ENCODE measurements at places on chromosomes 4 and X.

- DNase-seq: no peak
These were observed 42.4 kb upstream of the SLC39A8 start for GRCh38 chr4:102387552-102388150.

DNA sequence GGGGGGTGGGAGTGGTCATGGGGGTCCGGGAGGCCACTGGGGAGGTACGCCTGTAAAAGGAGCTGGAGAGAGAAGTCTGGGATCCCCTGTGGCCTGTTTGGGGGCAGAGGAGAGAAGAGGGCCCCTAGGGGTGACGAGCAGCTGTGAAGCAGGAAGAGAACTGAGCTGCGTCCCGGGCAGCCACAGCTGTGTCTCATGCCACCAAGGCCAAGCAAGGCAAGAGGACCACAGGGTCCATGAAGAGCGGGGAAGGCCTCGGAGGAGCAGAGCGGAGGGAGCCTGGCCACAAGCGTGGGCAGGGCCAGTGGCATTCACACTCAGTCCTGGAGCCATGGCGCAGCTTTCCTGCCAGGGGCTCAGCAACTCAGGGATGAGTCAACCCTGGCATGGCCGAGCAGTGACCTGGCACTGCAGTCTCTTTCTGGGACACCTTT is 13.6 kb upstream of the NAT8L start:
- DNase-seq: no peak

DNA sequence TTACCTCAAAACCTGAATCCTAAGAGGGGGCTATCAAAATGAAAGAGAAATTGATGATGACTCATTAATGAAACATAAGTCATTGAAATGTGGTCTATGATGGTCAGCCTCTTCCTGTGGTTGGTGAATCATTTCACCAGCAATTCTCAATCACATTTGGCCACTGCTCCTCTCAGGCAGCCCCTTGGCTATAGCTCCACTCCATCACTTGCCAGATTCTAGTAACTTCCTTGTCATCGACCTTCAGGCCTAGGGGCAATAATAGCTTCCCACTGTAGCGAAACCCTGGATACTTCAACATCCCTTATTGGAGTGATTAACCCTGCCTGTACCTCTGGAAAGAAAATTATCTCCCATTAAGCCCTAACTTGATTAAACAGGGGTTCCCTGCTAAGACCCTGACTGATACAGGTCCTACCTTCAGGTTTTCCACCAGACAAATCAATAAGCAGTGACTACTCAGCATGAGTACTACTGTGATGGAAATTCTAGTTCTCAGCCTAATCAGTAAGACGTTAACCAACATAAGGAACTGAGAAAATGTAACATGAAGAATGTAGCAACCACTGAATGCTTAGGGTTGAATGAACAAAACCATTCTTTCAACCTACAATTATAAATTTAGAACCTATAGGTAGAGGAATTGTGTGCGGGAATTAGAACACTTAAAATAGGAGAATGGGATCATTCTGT is 30.4 kb downstream of the ADH7 start:
- peak; percentile 29 for DNase-seq

DNA sequence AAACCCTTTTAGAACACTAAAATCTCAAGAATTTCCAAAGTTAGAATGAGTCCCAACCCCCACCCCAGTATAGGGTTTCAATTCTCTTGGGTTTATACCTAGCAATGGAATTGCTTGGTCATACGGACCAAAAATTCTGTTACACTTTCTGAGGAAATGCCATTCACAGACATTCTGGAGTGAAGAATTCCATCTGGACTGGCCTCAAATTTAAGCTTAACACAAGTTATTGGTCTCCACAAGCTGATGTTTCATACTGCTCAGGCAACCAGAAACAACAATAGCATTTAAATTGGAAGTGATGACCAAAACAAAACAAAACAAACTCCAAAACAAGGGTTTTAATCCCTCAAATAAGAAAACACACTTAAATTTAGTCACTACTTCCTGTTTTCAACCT is 51.1 kb downstream of the GPC4 start:
- DNase-seq: no peak

DNA sequence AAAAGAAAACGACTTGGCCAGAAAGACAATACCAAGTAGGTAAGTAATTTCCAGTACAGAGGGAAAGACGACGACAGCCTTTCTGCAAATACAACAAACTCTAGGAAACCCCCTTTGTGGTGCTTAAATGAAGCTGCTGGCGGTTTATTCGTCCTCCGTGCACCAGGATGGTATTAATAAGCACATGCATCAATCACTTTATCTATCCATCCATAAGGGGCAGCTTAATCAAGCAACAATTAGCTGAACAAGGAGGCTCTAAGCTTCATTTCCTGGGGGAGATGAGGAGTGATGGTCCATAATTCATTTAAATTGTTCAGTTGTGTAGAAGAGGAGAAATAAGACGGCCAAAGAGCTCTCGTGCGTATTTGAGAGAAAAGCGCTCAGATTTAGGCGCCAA is 26.2 kb downstream of the IRF2 start:
- DNase-seq: no peak

DNA sequence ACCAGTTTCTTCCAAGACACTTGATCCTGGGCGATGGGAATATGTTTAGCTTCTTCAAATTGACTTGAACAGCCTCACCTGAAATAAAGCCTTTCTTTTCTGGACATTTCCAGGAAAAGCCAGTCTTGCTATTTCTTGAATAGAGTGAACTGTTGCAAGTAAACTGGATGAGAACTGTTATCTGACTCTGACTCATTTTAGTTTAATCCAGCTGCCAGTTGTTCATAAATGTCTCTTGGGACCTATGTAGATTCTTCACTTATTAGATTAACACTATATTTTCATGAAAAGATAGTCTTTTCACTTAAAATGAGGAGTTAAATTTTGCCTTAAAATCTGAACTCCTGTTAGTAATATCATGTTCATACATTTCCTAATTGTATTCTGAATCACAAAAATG is 615.4 kb upstream of the GALNT7 start:
- DNase-seq: no peak

DNA sequence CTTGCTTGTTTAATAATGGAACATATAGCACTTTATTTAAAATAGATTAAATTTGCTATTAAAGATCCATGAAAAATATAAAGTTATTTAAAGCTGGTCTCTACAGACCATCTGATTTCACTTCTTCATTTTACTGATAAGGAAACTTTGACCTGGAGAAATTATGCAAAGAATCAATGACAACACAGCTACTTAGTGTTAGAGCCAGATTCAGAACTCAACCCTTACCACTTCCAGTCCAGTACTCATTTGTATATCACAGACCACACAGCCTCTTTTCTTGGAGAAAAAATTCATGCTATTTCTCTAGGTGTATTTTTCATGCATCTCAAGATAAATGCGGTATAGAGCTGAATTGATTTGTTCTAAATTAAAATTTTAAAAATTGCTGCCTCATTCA is 34.0 kb downstream of the WDFY3 start:
- no peak for DNase-seq

GRCh38 chr4:87005369-87005689 is 70.5 kb downstream of the AFF1 start:
- no peak for DNase-seq

DNA sequence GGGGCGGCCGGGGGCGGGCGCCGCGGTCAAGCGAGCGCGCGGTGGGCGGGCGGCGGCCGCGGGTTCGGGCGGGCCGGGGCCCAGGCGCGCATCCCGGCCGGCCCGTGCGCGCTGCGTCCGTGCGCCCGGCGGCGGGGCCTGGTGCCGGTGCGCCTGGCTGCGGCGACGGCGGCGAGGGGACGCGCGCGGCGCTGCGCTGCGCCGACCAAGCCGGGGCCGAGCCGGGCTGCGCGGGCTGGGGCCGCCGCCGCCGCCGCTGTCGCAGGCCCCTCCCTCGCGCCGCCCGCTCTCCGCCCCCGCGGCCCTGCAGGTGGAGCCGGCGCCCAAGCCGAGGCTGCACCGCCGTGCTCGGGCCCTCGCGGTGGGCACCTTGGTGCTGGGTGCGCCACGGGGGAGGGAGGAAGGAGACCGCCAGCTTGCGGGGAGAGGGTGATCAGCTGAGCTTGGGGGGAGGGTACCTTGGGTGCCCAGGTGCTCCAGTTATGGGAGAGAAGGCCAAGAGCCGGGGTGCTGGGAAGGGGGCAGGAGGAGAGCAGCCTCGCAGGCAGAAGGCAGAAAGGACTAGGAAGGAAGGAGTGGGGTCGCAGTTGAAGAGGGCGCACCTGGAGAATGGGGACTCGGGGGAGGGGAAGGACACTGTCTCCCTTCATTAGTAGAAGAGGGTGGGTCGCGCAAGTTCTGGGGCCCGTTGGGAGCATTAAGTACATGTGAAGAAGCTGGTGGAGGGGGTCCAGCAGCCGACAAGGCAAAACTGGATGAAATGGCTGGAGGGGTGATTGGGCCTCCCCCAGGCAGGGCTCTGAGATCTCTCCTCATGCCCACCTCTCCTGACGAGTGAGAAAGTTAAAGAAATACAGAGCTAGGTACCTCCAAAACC is at the start of gene PPP2R2C:
Gene PPP2R2C, minus strand, starts transcription at position 228 of the 877 bp plus-strand sequence. CDS start 385 bp downstream, outside the sequence.
- DNase-seq: no peak

GRCh38 chrX:63418211-63418610 is 67.1 kb upstream of the SPIN4 start:
- DNase-seq: no peak

GRCh38 chr4:78337244-78338020 is 214.1 kb upstream of the ANXA3 start:
- no peak for DNase-seq

DNA sequence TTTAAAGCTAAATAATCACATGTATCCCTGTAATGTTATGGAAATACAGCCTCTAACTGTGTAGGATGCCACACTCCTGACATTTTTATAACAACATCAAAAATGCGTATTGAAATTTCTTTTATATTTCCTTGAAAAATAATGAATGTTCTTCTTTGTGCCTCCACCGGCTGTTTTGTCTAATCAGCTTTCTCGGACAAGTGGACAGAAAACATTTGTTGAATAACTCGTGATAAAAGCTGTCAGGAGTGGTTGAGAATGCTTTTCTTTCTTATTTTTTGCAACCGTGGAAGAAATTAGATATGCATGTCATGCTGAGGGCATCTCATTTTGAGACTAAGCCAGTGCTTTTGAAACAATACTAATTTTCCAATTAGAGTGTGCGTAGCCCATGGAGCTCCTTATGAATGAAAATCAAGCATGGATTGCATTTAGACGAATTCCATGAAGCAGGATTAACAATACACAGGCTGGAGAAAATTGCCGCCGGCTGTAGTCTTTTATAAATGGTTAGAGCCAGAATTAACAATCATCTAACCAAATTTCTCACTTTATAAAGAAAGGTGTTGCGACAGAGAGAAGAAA is 614.5 kb upstream of the LCORL start:
- no peak for DNase-seq

- DNase-seq: no peak
These were observed 35.5 kb downstream of the OFD1 start for GRCh38 chrX:13770013-13770535.

GRCh38 chr4:52045028-52045427 is 6.1 kb upstream of the SPATA18 start:
- DNase-seq: no peak

GRCh38 chrX:4656419-4656818 is 943.0 kb upstream of the PRKX start:
- DNase-seq: no peak

DNA sequence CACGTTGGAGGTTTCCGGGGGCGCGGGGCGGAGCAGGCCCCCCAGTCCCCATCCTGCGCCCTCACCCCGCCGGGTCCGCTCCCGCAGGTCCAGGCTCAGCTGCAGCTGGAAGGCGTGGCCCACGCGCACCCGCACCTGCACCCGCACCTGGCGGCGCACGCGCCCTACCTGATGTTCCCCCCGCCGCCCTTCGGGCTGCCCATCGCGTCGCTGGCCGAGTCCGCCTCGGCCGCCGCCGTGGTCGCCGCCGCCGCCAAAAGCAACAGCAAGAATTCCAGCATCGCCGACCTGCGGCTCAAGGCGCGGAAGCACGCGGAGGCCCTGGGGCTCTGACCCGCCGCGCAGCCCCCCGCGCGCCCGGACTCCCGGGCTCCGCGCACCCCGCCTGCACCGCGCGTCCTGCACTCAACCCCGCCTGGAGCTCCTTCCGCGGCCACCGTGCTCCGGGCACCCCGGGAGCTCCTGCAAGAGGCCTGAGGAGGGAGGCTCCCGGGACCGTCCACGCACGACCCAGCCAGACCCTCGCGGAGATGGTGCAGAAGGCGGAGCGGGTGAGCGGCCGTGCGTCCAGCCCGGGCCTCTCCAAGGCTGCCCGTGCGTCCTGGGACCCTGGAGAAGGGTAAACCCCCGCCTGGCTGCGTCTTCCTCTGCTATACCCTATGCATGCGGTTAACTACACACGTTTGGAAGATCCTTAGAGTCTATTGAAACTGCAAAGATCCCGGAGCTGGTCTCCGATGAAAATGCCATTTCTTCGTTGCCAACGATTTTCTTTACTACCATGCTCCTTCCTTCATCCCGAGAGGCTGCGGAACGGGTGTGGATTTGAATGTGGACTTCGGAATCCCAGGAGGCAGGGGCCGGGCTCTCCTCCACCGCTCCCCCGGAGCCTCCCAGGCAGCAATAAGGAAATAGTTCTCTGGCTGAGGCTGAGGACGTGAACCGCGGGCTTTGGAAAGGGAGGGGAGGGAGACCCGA is 14.0 kb downstream of the SHOX start:
- DNase-seq: no peak

- no peak for DNase-seq
These were observed 102.5 kb downstream of the DDIT4L start for GRCh38 chr4:100087743-100088142.
